Placental pericyte (primary cell): ENCODE measurements at places on chromosomes 4 and X. TPM values are rescaled to one million over a fixed set of nuclear protein-coding genes. Genes with fewer than 3 reads are reported as not detected.

The RAB9B gene
- total RNA-seq: 0.14 TPM in 1 of 2 replicates, not detected in the other

The XPNPEP2 gene
- 0.22 TPM in 1 of 2 replicates, not detected in the other for total RNA-seq

The FAAH2 gene
- 0.14 and 0.44 TPM in 2 replicates for total RNA-seq

The GLOD5 gene
- not detected in 2 replicates for total RNA-seq
